Ovary (tissue), 10 donors: ENCODE measurements at places on chromosomes 4 and X. TPM values are rescaled to one million over a fixed set of nuclear protein-coding genes. Genes with fewer than 3 reads are reported as not detected.

GC gene
- polyA plus RNA-seq: not detected

SPANXC gene
- not detected for polyA plus RNA-seq

SMARCA1 gene
- polyA plus RNA-seq: 67.1 TPM

SERTM2 gene
- 1.5 TPM for polyA plus RNA-seq

RS1 gene
- not detected for polyA plus RNA-seq

MAGEA10 gene
- not detected for polyA plus RNA-seq

GNRHR gene
- 0.15 TPM for polyA plus RNA-seq

CXCL8 gene
- 1.2 TPM for polyA plus RNA-seq

CENPE gene
- 0.28 TPM for polyA plus RNA-seq

RHOXF2 gene
- not detected for polyA plus RNA-seq

MMRN1 gene
- 38.3 TPM for polyA plus RNA-seq

LRCH2 gene
- polyA plus RNA-seq: 5.2 TPM

SLC7A11 gene
- 0.18 TPM for polyA plus RNA-seq

DNA sequence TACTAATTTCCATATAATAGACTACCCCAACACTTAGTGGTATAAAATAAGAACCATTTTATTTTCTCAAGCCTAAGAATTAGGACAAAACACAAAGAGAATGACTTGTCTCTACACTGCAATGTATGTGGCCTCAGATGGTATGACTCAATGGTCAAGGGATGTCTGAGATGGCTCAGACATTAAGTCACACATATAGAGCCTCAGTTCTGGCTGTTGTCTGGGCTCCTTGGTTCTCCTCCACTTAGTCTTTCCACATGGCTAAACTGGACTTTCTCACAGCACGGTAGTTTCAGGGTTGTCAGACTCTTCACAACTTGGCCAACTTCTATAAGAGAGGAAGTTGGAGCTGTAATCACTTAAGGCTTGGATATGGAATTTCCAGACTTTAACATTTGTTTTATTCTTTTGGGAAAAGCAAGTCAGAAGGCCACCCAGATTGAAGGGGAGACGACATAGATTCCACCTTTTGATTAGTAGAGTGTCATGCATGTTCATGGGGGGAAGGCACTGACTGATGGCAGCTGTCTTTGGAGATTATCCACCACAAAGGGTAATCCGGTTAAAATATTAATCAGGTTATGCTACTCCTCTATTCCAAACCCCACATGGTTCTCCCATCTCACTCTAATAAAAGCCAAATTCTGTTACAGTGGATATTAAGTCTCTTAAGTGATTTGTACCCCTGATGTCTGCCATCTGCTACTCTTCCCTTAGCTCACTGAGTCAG is 9.4 kb downstream of the IL15 start:
- no peaks in the 10 kb centered on the region for H3K4me1 ChIP-seq
- no peaks in the 10 kb centered on the region for H3K36me3 ChIP-seq
- no peak for DNase-seq
- no peak overlapping the region for H3K27ac ChIP-seq

- H3K36me3 ChIP-seq: no peaks in the 10 kb centered on the region
- no peak for DNase-seq
- no peak overlapping the region for H3K4me3 ChIP-seq
- no peaks in the 10 kb centered on the region for H3K27me3 ChIP-seq
- no peak overlapping the region for H3K27ac ChIP-seq
These were observed 19.5 kb upstream of the NFXL1 start for GRCh38 chr4:47933840-47934239.

GRCh38 chr4:184019667-184020623 is 114.8 kb downstream of the STOX2 start:
- H3K4me1 ChIP-seq: no peaks in the 10 kb centered on the region
- no peak overlapping the region for H3K27ac ChIP-seq
- no peak overlapping the region for H3K4me3 ChIP-seq
- H3K27me3 ChIP-seq: no peaks in the 10 kb centered on the region

DNA sequence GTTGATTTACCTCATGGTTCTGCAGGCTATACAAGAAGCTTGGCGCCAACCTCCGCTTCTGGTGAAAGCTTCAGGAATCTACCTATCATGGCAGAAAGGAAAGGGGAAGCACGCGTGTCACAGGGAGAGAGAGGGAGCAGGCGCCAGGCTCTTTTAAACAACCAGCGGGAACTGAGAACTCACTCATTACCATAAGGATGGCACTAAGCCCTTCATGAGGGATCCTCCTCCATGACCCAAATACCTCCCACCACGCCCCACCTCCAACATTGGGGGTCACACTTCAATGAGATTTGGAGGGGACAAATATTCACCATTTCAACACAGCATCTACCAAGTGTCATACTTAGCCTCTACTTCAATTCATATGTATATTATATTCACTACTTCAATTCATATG is 18.8 kb upstream of the TBC1D8B start:
- H3K27ac ChIP-seq: no peak overlapping the region
- H3K27me3 ChIP-seq: no peaks in the 10 kb centered on the region
- H3K36me3 ChIP-seq: no peaks in the 10 kb centered on the region
- no peak for DNase-seq
- H3K4me3 ChIP-seq: no peak overlapping the region

- H3K4me1 ChIP-seq: no peaks in the 10 kb centered on the region
- no peaks in the 10 kb centered on the region for H3K36me3 ChIP-seq
- no peak overlapping the region for H3K4me3 ChIP-seq
- no peak for DNase-seq
- no peaks in the 10 kb centered on the region for H3K27me3 ChIP-seq
These were observed 624.7 kb upstream of the ZFP42 start for GRCh38 chr4:187370918-187371317.

GRCh38 chr4:102579794-102580462 is 78.8 kb downstream of the NFKB1 start:
- H3K4me1 ChIP-seq: no peaks in the 10 kb centered on the region
- H3K36me3 ChIP-seq: no peaks in the 10 kb centered on the region
- H3K27ac ChIP-seq: no peak overlapping the region
- no peak for DNase-seq
- H3K27me3 ChIP-seq: no peaks in the 10 kb centered on the region
- H3K4me3 ChIP-seq: no peak overlapping the region

- H3K27me3 ChIP-seq: no peaks in the 10 kb centered on the region
- no peak for DNase-seq
- peak overlapping the region; percentile 41 for H3K27ac ChIP-seq
- peaks cover 10% of the 10 kb centered on the region for H3K4me1 ChIP-seq
- H3K36me3 ChIP-seq: no peaks in the 10 kb centered on the region
- H3K4me3 ChIP-seq: no peak overlapping the region
These were observed 164.7 kb downstream of the CHIC2 start for GRCh38 chr4:53899586-53900270.

GRCh38 chr4:187995322-187996207 is at the start of gene ZFP42:
Gene ZFP42 (plus strand): TSS chr4:187995771. CDS start chr4:188002808, 7,037 bp downstream.
- no peaks in the 10 kb centered on the region for H3K36me3 ChIP-seq
- no peak for DNase-seq
- no peaks in the 10 kb centered on the region for H3K4me1 ChIP-seq
- H3K4me3 ChIP-seq: no peak within 1 kb of the TSS

- H3K4me3 ChIP-seq: no peak overlapping the region
- H3K36me3 ChIP-seq: no peaks in the 10 kb centered on the region
- DNase-seq: peak; percentile 15
- peaks cover 32% of the 10 kb centered on the region for H3K4me1 ChIP-seq
- no peaks in the 10 kb centered on the region for H3K27me3 ChIP-seq
- no peak overlapping the region for H3K27ac ChIP-seq
These were observed 34.1 kb upstream of the SORCS2 start for GRCh38 chr4:7158081-7158750.

GRCh38 chrX:97308171-97308570 is 424.5 kb downstream of the RPA4 start:
- no peak overlapping the region for H3K27ac ChIP-seq
- no peaks in the 10 kb centered on the region for H3K4me1 ChIP-seq
- no peak overlapping the region for H3K4me3 ChIP-seq
- H3K27me3 ChIP-seq: no peaks in the 10 kb centered on the region

DNA sequence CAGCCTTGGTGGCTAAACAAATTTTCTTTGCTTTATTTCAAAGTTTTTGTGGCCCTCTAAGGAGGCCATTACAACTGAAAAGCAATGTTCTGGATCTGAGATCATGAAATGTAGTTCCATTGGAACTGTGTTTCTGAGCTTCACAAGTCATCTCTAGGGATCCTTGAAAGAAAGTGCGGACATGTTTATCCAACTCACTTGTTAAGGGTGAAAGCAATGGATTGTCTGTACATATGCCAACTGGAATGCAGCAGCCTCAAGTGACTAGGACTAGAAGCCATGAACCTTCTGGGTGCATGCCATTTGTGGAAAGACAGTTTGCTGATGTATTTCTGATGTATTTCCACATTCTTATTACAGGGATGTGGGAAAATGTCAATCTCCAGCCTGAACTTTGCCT is 36.7 kb upstream of the KLHL13 start:
- no peak overlapping the region for H3K27ac ChIP-seq
- H3K4me1 ChIP-seq: no peaks in the 10 kb centered on the region
- H3K4me3 ChIP-seq: no peak overlapping the region
- no peaks in the 10 kb centered on the region for H3K27me3 ChIP-seq
- DNase-seq: no peak
- no peaks in the 10 kb centered on the region for H3K36me3 ChIP-seq

DNA sequence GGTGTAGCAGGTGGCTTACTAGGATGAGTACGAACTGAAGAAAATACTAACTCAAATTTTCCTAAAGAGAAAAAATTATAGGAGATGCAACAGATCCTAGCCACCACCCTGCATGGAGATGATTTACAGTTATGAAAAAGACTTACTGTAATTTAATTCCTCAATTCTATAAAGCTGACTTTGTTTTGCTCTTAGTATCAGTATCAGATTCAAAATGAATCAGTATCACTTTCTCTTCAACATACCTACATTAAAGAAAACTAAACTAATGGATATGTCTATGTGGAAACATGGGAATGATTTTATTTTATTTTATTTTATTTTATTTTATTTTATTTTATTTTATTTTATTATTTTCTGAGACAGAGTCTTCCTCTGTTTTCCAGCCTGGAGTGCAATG is 525.8 kb downstream of the NLGN4X start:
- H3K27ac ChIP-seq: no peak overlapping the region
- H3K4me3 ChIP-seq: no peak overlapping the region
- H3K36me3 ChIP-seq: no peaks in the 10 kb centered on the region
- no peak for DNase-seq

DNA sequence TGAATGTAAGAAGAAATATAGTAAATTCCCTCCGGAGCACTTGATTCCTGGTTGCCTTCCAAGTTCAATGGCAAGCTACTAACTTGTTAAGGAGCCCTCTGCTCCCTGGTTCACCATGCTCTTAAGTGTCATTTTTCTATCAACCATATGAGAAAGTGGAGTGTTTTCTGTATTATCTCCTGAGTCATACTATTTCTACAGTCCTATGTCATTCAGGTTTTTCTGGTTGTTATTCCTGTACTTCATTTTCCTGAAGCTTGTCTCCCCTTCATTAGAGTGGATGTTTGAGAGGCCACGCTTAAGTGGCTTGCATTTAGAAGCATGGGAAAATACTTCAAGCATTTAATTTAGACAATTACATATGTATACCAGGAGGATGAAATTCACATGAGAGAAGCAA is 14.7 kb upstream of the EPGN start:
- H3K27ac ChIP-seq: no peak overlapping the region
- H3K4me3 ChIP-seq: no peak overlapping the region
- no peaks in the 10 kb centered on the region for H3K4me1 ChIP-seq

- no peak for DNase-seq
- H3K4me3 ChIP-seq: no peak overlapping the region
- no peaks in the 10 kb centered on the region for H3K4me1 ChIP-seq
- no peak overlapping the region for H3K27ac ChIP-seq
- no peaks in the 10 kb centered on the region for H3K36me3 ChIP-seq
These were observed 264.6 kb upstream of the CLNK start for GRCh38 chr4:10949039-10949733.

DNA sequence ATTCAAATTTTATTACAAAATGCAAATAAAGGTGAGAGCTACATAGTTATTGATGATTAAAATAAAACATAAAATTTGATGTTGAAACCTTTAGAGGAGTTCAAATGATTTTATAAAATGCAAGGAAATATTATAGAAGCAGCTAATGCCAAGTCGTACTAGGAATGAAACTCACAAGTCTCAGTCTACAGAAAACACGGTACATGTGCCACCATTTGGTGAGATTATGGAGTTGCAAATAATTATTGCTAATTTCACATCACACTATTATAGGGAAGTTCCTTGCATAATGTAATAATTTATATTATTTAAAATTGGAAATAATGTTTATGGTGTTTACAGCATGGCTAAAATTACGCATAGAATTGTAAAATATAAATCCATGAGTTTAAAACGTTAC is 1601.7 kb upstream of the TENM3 start:
- no peak overlapping the region for H3K27ac ChIP-seq
- no peaks in the 10 kb centered on the region for H3K4me1 ChIP-seq
- H3K27me3 ChIP-seq: no peaks in the 10 kb centered on the region
- H3K36me3 ChIP-seq: no peaks in the 10 kb centered on the region
- no peak overlapping the region for H3K4me3 ChIP-seq
- no peak for DNase-seq

DNA sequence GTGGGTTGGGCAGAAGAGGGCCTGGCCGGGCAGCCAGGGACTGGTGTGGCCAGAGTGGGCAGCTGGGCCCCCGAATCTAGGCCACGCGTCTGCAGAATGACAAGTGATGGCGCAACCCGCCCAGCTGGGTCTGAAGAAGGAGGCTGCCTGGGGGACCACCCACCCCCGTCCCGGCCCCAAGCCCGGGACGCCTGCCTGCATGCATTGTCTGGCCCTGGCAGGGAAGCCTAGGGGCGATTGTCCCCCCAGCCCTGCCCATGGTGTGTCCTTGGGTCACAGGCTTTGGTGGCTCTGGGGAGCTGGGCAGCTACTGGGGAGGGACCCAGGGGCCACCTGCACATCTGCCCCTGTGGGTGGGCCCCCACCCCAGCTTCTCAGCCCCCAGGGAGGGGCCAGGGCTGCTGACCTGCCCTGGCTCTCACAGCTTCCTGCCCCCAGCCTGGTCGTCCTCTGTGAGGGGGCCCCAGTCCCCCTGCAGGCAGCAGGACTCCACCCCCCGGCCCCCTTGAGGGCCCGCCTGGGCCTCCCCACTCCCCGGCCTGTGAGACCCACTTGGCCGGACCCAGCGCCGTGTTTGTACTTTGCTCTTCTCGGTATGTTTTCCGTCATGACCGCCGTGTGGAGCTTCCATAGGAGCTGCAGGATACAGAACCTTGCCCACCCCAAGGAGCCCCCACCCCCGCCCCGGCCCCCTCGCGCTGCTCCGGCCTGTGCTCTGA is 4.9 kb downstream of the FGFR3 start:
- no peak for DNase-seq
- no peak overlapping the region for H3K4me3 ChIP-seq
- peaks cover 14% of the 10 kb centered on the region for H3K27me3 ChIP-seq
- H3K4me1 ChIP-seq: peaks cover 7% of the 10 kb centered on the region
- no peaks in the 10 kb centered on the region for H3K36me3 ChIP-seq

- no peak for DNase-seq
- H3K36me3 ChIP-seq: no peaks in the 10 kb centered on the region
- no peak overlapping the region for H3K4me3 ChIP-seq
- H3K4me1 ChIP-seq: no peaks in the 10 kb centered on the region
These were observed 49.9 kb downstream of the TMEM154 start for GRCh38 chr4:152629908-152630307.

DNA sequence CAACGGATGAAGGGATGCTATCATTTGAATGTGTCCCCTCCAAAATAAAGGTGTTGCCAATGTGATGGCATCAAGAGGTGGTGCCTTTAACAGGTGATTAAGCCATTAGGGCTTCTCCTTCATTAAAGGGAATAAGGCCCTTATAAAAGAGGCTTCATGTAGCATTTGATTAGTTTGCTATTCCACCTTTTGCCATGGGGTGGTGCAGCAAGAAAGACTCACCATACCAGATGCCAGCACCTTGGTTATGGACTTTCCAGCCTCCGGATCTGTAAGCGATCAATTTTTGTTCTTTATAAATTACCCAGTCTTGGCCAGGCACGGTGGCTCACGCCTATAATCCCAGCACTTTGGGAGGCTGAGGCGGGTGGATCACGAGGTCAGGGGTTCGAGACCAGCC is 7.9 kb upstream of the SLC25A43 start:
- no peak overlapping the region for H3K4me3 ChIP-seq
- no peaks in the 10 kb centered on the region for H3K27me3 ChIP-seq
- H3K27ac ChIP-seq: no peak overlapping the region
- DNase-seq: no peak
